ENCODE measurements at places on chromosomes 4 and X. TPM values are rescaled to one million over a fixed set of nuclear protein-coding genes. Genes with fewer than 3 reads are reported as not detected.

Gene UGT2B10
- polyA plus RNA-seq = not detected

Gene TNIP3
- not detected for polyA plus RNA-seq

Gene IL3RA
- polyA plus RNA-seq = 31.6 TPM

Gene GRIA3
- not detected for polyA plus RNA-seq

Gene IL21
- not detected for polyA plus RNA-seq

Gene SLC4A4
- not detected for polyA plus RNA-seq

Gene FAM199X
- 6.2 TPM for polyA plus RNA-seq

Gene SOWAHB
- not detected for polyA plus RNA-seq

Gene SHROOM3
- polyA plus RNA-seq = 1.5 TPM

Gene TACR3
- not detected for polyA plus RNA-seq

Gene DDX53
- not detected for polyA plus RNA-seq

Gene SLITRK4
- not detected for polyA plus RNA-seq

Gene PCYT1B
- not detected for polyA plus RNA-seq

Gene PAGE4
- polyA plus RNA-seq = not detected

Gene GABRB1
- polyA plus RNA-seq = not detected

Gene FANCB
- 3.1 TPM for polyA plus RNA-seq

Gene CCNA2
- polyA plus RNA-seq = 0.42 TPM

Gene LAMTOR3
- polyA plus RNA-seq = 8.0 TPM

Gene TLR1
- polyA plus RNA-seq = 23.4 TPM

Gene DBET
- polyA plus RNA-seq = not detected

Gene PAK3
- not detected for polyA plus RNA-seq

Gene FAT4
- polyA plus RNA-seq = not detected

Gene SMIM10
- polyA plus RNA-seq = 0.52 TPM

Gene PWWP3B
- polyA plus RNA-seq = not detected

Gene CLDN22
- polyA plus RNA-seq = not detected

Gene RNF150
- not detected for polyA plus RNA-seq

Gene GAGE1
- not detected for polyA plus RNA-seq

Gene F9
- not detected for polyA plus RNA-seq

Gene TMEM35A
- not detected for polyA plus RNA-seq

Gene NFKB1
- polyA plus RNA-seq = 46.2 TPM

Gene NALF2
- not detected for polyA plus RNA-seq

Gene TMEM144
- 0.06 TPM for polyA plus RNA-seq

Gene RIBC1
- 0.91 TPM for polyA plus RNA-seq

Gene GRPR
- polyA plus RNA-seq = 0.30 TPM

Gene PLXNA3
- 50.5 TPM for polyA plus RNA-seq

Gene DCLK2
- 1.7 TPM for polyA plus RNA-seq

Gene GPC4
- polyA plus RNA-seq = 0.30 TPM

Gene HSPA4L
- polyA plus RNA-seq = not detected

Gene CCNQ
- 66.0 TPM for polyA plus RNA-seq

Gene MAGEA9
- not detected for polyA plus RNA-seq

Gene COX7B2
- polyA plus RNA-seq = not detected

Gene MXRA5
- polyA plus RNA-seq = not detected

Gene CSAG2
- polyA plus RNA-seq = not detected

Gene OCRL
- 6.7 TPM for polyA plus RNA-seq

Gene RRAGB
- polyA plus RNA-seq = 34.0 TPM

Gene DSPP
- polyA plus RNA-seq = not detected

Gene SSX1
- not detected for polyA plus RNA-seq

Gene ARHGEF9
- polyA plus RNA-seq = 11.0 TPM

Gene GPR119
- not detected for polyA plus RNA-seq

Gene PLK4
- polyA plus RNA-seq = 2.0 TPM

Gene C4orf51
- polyA plus RNA-seq = not detected
